ENCODE measurements at places on chromosomes 6 and 20.

GRCh38 chr20:22740829-22741228, 156.5 kb upstream of the FOXA2 start:
- no peak for DNase-seq

DNA sequence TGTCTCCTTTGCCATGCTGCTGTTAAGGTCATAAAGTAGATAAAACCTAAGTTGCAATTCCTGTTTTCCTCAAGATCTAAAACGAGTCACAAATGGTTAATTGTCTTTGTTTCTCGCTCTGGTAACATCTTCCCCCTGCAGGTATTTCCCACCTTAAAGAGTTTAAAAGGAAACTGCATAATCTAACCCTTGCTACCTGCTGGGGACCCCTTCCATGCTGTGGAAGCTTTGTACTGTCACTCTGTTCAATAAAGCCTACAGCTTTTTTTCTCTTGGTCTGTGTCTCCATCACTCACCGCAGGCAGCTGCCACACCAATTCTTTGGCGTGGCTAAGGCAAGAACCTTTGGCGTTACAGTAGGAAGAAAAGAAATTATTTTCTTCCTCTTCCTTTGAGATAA, 117.7 kb upstream of the GJE1 start:
- no peak for DNase-seq

DNA sequence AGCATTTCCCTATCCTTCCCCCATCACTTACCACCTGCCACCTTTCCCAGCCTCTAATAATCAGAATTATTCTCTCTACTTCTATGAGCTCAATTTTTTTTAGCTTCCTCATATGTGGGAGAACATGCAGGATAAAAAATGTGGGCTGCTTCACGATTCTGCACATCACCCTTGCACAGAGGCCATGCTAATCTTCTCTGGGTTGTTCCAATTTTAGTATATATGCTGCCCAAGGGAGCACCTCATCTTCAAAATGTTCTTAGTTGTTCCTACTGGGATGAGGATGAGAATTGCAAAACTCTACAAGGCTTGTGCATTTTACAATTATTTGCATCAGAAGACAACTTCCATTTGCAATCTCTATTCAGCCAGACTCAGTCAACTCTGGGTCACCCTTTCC, 58.1 kb downstream of the LAMA4 start:
- DNase-seq = no peak

GRCh38 chr6:155274106-155274505, 10.3 kb downstream of the CLDN20 start:
- DNase-seq = no peak

GRCh38 chr20:62642666-62643520, 590 bp downstream of the SLCO4A1 start:
- peak; percentile 60 for DNase-seq

- DNase-seq = peak; percentile 36
Observed at GRCh38 chr6:35391240-35391968, 49.0 kb downstream of the PPARD start.

DNA sequence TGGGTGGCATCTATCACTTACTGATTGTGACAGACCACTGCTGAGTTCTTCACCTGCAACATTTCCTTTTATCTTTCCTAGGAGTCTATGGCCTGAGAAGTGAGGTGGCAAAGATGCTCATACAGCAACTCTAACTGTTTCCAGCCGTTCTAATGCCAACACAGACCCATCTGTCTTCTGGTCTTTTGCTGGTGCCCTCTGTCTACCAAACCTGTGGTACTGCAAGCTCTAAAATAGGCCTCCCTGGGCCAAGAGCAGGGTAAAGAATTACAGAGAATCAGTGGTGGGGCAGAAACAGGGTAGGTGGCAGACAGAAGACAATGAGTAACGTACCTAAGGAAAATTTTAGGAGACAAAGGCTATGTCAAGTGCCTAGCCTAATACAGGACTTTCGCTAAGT, 611.0 kb upstream of the FLRT3 start:
- no peak for DNase-seq

DNA sequence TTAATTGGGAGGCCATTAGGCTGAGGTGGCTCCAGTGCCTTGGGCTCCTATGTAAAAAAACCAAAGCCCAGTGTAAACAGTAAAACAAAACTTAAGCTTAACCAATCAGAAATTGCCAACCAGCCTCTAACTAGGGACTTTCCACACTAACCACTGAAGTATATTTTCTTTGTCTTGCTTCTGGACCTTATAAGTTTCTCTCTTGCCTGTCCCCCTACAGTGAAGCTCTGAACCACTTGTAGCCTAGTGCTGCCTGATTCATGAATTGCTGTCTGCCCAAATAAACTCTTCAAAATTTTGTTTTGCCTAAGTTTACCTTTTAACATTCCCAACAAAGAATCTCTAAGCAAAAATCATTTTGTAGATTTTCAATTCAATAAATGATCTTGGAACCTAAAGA, 28.2 kb downstream of the POPDC3 start:
- peak; percentile 29 for DNase-seq

DNA sequence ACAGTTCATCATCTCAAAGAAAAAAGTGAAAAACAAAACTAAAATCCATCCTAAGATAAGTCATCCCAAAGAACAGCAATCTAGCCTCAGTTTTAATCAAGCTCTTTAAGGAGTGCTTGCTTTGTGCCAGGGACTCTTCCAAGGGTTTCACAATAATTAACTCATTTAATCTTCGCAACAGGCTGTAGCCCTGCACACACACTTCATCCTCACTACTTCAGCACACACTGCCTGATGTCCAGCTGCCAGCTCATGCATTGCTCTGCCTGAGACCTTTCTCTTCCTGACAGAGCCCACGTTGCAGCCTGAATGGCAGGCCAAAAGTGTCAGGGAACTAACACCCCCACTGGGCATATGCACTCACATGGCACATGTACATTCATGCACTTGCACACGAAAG, 21.2 kb upstream of the PTPRT start:
- no peak for DNase-seq

DNA sequence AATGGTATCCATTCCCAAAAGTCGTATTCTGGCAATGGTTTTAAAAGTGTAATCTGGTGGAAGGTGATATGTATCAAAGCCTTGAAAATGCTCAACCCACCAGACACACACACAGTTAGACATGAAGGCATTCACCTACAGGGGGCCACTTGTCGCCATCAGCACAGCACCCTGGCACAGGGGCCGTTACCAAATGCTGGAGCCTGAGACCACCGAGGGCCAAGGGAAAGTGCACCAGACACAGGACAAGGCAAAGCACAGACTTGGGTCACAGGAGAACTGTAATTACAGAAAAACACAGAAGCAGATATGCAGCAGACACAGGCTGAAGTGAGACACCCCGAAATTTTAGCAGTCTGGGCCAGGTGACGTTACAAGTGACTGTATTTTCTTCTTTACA, 9.3 kb downstream of the TAF4 start:
- no peak for DNase-seq
